ENCODE measurements at places on chromosomes 2 and 18.
A peak's percentile ranks its signal among the peaks of the same experiment; 100 is the strongest.

- DNase-seq, result no peak
These were observed 16.6 kb downstream of the SERPINB13 start for GRCh38 chr18:63603772-63604171.

DNA sequence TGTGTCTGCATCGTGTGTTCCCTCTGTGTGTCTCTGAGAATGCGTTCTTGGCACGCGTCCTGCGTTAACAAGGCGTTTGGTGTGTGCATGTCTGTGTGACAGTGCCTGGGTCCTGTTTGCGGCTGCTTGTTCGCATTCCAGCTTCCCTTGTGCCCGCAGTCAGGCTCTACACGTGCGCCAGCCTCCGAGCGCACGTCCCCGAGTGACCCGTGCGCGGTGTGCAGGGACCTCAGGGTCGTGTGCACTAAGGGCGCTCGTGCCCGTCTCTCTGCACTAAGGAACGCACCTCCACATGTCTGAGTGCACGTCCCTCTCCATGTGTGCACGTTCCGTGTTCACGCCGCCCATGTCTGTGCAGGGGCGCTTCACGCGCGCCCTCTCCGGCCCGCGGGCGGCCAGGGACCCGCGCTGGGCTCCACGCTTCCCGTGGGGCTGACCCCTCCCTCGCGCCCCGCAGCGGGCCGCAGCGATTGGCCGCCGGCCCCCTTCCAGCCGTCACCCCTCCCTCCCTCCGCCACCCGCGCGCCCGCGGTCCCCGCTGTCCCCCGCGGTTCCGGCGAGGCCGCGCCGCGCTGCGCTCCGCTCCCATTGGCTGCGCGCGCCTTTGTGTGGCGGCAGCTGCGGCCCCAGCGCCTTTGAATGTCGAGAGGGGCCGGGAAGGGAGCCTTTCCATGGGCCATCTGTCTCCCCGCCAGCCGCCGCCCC, 229.4 kb downstream of the HAUS1 start:
- peak; percentile 43 for DNase-seq

GRCh38 chr2:70091816-70092215, 4.5 kb downstream of the PCBP1 start:
- DNase-seq, result no peak

- no peak for DNase-seq
These were observed 118.7 kb upstream of the DNMT3A start for GRCh38 chr2:25460261-25460905.

- no peak for DNase-seq
These were observed 49.6 kb downstream of the PIK3C3 start for GRCh38 chr18:42004653-42005052.

GRCh38 chr2:108607706-108608301, 73.5 kb downstream of the LIMS1 start:
- no peak for DNase-seq

DNA sequence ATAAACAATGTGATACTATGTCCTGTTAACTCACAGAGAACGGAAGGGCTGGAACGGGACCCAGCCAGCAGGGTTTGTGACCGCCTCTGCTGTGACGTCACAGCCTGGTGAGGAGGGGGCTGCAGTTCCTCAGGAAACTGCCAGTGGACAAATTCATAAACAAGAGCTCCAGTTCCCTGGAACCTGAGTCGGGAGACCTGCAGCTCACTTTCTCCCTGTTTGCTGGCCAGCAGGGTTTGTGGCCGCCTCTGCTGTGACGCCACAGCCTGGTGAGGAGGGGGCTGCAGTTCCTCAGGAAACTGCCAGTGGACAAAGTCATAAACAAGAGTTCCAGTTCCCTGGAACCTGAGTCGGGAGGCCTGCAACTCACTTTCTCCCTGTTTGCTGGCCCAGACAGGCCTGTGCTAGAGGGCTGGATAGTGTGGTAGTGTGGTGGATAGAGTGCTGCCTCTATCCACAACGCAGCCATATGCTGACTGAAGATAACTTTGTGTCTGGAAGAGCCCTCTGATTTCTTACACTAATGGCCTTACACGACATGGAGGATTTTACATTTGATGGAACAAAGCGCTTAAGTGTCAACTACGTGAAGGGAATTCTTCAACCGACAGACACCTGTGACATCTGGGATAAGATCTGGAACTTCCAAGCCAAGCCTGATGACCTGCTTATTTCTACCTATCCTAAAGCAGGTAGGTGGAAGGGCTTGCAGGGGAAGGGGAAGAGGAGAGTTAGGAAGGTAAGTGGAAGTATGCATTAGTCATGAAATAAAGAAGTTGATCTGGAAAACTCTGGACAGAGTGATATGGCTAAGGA, at the start of gene SULT1C4:
SULT1C4 (plus strand) TSS at position 140 of the 816 bp plus-strand sequence; CDS start at position 524, 384 bp downstream.
- DNase-seq, result no peak

GRCh38 chr18:77392321-77392720, 142.7 kb downstream of the GALR1 start:
- no peak for DNase-seq

GRCh38 chr2:122530814-122531213, 775.4 kb downstream of the TSN start:
- no peak for DNase-seq

DNA sequence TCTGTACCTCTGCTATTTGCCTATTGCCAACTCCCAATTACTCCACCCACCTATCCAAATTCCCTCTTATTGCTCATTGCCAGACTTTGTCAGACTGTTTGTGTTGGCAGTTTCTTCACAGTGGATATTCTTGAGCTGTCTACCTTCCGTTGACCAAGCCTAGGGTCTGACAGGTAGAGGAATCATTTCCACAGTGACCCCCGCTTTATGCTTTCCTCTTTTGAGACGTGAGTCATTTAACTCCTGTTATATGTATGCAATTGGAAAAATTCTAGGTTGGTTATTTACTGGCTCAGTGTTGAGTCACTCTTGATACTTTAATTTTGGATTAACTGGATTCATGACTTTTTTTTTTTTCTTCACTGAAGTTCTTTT, 187.7 kb downstream of the IRS1 start:
- no peak for DNase-seq

GRCh38 chr2:226673314-226673723, 126.3 kb downstream of the IRS1 start:
- no peak for DNase-seq

DNA sequence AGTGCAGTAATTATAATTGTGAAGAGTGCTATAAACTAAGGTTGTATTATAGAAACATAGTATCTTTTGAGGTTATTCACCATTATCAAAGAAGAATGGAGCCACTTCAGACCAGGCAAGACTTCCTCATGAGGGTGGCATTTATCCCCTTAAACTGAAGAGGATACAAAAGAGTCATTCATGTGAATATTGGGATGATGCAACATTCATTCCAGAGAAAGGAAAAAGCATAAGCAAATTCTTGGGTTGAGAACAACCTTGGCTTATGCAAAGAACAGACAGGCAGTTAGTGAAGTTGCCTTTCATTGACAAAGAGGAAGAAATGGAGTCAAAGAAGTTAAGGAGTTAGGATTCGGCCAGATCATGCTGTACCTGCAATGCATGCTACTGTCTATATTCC, 682.5 kb downstream of the MBD2 start:
- DNase-seq, result no peak

Data from DMS79 (cell line).